ENCODE measurements at places on chromosomes 3 and 15.

- peak; percentile 10 for DNase-seq
These were observed 24.7 kb downstream of the HCN4 start for GRCh38 chr15:73344056-73344455.

GRCh38 chr3:108518895-108519294, 8.5 kb upstream of the MYH15 start:
- no peak for DNase-seq

DNA sequence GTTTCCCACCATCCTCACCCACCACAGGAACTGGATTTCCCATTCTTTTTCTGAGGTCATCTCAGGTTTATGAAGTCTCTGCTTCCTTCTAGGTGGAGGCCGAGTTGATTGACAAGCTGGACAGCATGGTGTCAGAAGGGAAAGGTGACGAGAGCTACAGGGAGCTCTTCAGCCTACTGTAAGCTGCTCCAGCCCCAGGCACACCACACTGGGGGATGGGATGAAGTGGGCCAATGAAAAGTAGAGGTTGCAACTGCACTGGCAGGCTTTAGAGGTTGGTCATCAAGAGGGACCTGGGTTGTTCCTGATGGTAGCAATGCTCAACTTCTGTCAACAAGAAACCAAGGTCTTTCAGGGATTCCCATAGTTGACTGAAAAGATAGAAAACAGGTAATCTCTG, 55.0 kb upstream of the MANF start:
- DNase-seq, result no peak

- no peak for DNase-seq
These were observed 10.6 kb downstream of the GRM2 start for GRCh38 chr3:51717446-51717845.

DNA sequence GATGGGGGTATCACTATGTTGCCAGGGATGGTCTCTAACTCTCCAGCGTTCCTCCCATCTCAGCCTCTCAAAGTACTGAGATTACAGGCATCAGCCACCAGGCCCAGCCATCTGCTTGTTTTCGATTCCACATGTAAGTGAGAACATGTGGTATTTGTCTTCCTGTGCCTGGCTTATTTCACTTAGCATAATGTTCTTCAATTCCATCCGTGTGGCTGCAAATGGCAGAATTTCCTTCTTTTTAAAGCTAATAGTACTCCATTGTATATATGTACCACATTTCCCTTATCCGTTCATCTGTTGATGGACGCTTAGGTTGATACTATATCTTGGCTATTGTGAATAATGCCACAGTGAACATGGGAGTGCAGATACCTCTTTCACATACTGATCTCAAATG, 70.6 kb downstream of the ASB7 start:
- no peak for DNase-seq

Data from HS-5 (cell line).